ENCODE measurements at places on chromosomes 11 and 22.
A peak's percentile ranks its signal among the peaks of the same experiment; 100 is the strongest.

GRCh38 chr11:44559207-44559939 lies 6.1 kb upstream of the CD82 start:
- no peak for DNase-seq

- no peak for DNase-seq
Measured at GRCh38 chr22:38136607-38137006, 26.1 kb upstream of the BAIAP2L2 start.

GRCh38 chr22:19748139-19748538 lies 12.4 kb upstream of the TBX1 start:
- no peak for DNase-seq

- no peak for DNase-seq
Measured at GRCh38 chr11:9219115-9219514, 46.0 kb downstream of the DENND5A start.

GRCh38 chr11:119484741-119485605 lies 62.0 kb upstream of the THY1 start:
- DNase-seq, result no peak

- no peak for DNase-seq
Measured at GRCh38 chr11:10328314-10329098, 23.6 kb downstream of the ADM start.

- DNase-seq, result no peak
Measured at GRCh38 chr11:61921446-61921845, 4.1 kb upstream of the RAB3IL1 start.

DNA sequence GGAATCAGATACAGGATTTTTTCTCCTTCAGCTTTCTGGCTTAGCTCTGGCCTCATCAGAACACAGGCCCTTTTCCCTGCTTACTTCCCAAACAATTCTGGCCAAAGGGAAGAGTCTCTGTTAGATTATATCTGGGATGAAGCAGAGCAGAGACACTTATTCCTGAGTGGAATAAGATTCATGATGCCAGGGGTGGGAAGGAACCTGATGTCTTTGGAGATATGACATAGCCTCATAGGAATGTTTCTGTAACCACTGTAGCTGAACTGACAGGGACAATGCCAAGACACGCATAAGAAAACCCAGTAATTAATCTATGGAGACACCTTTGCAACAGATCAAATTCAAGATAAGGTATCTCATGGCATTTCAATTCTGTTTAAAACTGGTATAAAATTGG lies 177.1 kb upstream of the RAG2 start:
- DNase-seq, result no peak

DNA sequence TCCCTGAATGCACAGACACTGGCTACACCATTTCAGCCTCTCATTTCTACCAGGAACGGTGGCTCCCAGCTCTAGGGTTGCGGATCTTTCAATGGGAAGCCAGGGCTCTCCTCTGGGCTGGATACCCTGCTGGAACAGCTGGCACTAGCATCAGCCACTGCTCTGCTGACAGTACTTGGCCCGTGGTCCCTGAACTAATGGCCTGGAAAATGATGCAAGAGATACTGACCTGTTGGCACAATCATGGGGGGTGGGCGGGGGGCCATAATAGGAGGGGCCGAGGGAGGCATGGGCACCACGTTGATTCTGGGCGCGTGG lies 10.7 kb upstream of the TBC1D10A start:
- no peak for DNase-seq

DNA sequence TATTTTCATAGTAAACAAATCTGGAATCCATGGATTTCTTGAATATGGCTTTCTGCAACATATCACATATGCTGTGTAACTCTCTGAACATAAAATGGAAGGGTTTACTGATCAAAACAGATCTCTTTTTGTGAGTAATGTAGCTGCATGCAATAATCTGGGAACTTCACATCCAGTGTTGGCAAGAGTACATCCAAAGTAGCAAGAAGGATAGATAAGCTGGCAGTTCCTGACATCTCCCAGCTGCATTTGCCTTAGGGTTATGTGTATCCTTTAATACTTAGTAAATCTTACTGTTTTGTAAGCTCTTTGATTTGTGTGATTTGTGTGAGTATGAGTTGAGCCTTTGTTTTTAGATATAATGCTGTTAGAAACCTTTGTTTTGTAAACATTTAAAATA lies 280.4 kb upstream of the CNTN5 start:
- DNase-seq, result no peak

DNA sequence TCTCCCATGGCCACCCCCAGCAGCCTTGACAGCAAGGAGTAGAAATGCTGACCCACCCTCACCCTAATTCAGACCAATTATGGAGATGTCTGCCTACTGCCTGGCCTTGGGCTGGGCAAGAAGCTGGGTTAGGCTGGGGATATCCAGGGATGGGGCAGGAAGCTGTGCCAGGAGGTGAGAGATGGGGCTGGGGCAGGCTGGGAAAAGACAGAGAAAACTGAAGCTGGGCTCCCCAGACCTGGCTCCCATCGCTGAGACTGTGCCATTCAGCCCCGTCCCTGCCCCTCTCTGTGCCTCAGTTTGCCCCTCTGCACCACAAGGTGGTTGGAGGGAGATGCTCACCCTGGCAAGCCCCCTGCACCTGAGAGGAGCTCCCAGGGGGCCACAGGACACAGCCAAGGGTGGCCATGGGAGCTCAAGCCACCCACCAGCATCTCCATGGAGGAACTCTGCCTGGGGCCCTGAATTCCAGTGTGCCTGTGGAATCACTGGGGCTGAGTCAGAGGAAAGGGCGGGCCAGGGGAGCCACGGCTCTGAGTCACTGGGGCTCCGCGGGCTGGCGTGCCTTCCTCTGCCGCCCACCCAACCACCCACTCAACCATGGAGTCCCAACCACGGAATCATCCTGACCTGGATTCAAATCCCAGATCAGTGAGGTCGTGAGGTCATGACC lies 6.0 kb upstream of the CARD10 start:
- DNase-seq, result no peak

GRCh38 chr22:20567993-20568417 lies 60.6 kb downstream of the MED15 start:
- no peak for DNase-seq

GRCh38 chr11:64090806-64091516 lies 55.2 kb downstream of the FLRT1 start:
- no peak for DNase-seq

- no peak for DNase-seq
Measured at GRCh38 chr11:124285610-124286344, 28.0 kb downstream of the OR8D1 start.

- no peak for DNase-seq
Measured at GRCh38 chr11:105935791-105936190, 86.2 kb downstream of the MSANTD4 start.

GRCh38 chr11:1341928-1342524 lies 32.6 kb upstream of the TOLLIP start:
- DNase-seq, result no peak

DNA sequence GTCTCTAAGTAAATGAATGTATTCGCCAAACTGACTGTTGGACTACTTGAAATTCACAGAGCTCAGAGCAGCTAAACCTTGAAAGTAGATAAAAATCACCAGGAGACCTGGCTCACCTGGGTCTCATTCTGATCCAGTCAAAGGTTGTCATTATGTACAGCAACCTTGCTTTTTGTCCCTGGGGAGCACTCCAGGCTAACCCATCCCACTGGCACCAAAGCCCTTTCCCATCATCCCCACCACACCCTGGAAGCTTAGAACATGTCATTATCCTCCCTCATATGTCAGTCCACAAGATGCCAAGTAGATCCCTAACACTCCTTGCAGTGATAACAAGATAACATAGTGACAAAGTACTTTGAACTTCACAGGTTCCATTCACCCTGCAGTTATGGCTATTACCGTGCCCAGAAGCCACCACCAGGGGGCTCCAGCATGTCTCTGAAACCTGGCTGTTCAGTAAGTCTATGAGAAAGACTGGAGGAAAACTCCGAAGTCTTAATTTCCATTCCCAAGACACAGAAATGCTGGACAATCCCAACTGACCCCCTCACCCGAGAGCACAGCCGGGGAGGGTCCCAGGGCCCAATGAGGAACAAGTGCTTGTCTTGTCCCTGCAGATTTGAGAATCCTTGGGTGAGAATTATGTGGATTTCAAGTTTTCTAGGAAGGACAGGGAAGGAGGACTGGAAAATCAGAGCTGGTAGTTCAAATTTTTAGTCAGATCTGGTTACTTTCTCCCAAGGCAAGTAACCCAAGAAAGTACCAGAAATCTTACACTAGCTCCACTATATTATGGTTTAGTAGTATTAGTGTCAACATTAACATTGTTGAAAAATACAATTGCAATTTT lies 43.0 kb upstream of the USP47 start:
- DNase-seq, result peak; percentile 60

GRCh38 chr22:49091917-49092545 lies 735.6 kb downstream of the BRD1 start:
- DNase-seq, result no peak

DNA sequence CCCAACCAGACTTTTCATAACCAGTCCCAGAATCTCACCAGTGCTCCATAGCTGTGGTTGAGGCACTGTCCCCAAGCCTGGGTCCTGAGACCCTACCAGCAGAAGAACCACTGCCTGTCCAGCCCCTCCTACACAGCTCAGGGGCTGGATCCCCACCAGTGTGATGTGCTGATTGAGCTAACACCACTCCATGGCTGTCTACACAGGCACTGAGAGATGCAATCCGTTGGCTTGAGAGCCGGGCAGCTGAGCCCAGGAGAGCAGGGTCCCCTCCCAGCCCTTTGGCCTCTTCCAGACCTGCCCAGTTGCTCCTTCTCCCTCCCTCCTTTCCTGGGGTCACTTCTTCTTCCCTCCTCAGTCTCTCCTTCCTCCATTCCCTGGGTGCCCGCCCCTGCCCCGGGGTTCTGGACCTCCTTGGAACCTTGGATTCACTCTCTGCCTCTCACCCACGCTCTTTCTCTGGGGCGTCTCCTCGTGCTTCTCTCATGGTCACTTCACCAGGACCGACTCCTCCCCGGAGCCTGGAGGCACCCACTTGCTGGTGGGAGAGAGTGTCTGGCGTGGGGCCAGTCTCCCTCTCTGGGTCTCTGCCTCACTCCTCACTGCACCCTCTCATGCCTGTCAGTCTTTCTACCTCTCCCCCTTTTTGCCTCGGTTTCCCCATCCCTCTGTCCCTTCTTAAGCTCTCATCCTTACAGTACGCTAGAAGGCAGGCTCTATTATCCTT lies 706 bp upstream of the SCYL1 start:
- DNase-seq, result no peak

GRCh38 chr11:64223001-64223651 lies 2.9 kb downstream of the TRPT1 start:
- DNase-seq, result no peak

- DNase-seq, result no peak
Measured at GRCh38 chr11:69495441-69496201, 14.2 kb downstream of the LINC01488 start.

DNA sequence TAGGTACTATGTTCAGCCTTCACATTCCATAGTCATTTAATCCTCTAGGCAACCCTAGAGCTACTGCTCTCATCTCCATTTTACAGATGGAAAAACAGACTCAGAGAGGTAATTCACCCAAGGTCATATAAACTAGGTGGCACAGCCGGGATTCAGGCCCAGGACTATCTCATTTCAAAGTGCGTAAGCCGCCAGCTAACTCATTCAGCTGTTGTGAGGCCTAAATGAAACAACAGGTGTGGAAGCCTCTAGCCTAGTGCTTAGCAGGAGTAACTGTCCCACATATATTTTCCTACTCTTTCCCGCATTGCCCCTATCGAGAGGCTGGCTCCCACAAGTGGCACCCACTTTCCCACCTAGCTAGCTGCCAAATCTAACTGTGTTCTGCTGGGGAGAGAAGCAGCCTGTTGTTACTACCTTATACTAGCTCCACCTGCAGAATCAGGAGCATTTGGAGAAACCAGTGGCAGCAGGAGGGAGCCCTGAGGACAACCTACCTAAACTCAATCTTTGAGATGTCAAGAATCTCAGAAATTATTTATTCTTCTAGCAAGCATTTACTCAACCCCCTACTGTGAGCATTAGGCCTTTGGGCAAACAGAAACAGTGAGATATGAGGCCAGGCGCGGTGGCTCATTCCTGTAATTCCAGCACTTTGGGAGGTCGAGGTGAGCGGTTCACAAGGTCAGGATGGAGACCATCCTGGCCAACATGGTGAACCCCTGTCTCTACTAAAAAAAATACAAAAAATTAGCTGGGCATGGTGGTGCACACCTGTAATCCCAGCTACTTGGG lies 20.9 kb downstream of the PRG3 start:
- no peak for DNase-seq

DNA sequence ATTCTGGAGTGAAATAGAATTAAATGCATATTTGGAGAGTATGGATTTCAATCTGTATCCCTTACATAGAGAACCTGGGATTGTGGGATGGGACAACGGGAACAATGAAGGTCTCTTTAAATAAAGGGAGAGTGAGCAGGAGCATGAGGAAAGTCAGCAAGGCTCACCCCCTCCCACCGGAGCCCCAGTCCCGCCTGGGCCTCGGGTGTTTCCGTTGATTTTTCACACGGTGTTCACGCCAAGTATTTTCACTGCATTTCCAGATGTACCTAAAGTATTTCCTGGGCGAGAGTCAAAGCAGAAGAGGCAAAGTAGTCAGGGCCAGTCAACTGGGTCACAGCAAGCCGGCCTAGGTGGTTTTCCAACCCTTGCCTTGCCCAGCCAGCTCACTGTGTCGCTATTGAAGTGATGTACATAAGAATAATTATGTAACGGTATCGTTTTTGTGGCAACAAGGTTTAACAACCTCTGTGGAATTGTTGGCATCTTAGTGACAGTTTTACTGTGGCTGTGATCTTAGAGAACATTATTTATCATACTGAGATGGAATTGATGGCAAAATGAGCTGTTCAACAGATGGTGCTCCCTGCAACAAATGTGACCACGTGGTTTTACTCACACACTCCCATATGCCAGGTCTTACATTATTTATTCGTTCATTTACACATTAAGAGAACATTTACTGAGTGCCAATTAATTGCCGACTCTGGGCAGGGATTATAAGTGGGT lies 177.3 kb downstream of the ADAMTS15 start:
- no peak for DNase-seq

DNA sequence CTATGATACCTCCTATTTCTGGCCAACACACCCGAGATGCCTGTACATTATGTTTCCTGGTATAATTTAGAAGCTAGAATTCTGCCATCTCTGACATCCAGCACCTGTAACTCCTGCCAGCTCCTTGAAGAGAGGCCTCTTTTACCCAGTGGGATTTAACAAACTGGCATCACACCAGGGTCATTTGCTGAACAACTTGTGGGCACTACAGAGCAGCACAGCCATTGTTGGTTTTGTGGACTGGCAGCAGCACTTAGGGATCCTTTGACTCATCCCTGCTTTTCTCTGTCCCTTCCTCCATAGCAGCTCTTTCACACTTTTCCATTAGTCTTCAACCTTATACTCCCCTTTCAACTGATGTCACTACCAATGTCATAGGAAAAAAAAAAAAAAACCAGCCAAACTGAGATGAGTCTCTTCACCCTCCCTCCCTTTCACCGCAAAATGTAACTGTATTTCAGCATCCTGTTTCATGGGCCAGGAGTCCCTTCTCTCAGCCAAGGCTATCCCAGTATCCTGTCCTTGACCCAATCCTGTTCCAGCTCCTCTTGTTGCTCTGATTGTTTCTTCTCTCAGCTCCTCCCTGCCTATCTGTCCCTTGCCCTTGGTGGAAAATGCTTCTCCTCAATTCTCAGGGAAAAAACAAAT lies 68.7 kb downstream of the PPFIBP2 start:
- DNase-seq, result no peak

GRCh38 chr11:117693344-117693743 lies 103.7 kb downstream of the DSCAML1 start:
- DNase-seq, result no peak

- DNase-seq, result peak; percentile 59
Measured at GRCh38 chr22:50308597-50308935, 1.1 kb upstream of the PLXNB2 start.

GRCh38 chr22:23903328-23903971 lies 9.3 kb downstream of the MIF start:
- no peak for DNase-seq
